ENCODE measurements at places on chromosomes 2 and 18. TPM values are rescaled to one million over a fixed set of nuclear protein-coding genes. Genes with fewer than 3 reads are reported as not detected.

DNA sequence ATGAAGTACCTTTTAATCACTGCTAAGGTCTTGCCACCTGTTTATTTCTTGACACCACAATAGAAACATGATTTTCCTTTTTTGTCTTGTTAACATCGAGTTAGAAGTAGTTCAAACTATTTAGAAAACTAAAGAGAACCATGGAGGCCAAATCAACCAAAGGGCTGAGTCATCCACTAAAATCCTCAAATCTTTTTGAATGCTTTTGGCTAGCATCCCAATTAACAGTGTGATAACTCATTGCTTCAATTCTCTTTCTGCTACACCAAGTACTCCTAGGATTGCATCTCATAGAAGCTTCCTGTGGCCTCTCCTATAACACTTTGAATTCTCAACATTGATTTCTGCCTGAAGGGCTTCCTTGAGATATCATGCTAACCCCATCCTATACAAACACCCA, 159.9 kb upstream of the MMADHC start:
- H3K4me1 ChIP-seq, result no peaks in the 10 kb centered on the region
- no peak overlapping the region for H3K27ac ChIP-seq
- DNase-seq, result no peak
- no peaks in the 10 kb centered on the region for H3K36me3 ChIP-seq
- H3K27me3 ChIP-seq, result no peaks in the 10 kb centered on the region

DNA sequence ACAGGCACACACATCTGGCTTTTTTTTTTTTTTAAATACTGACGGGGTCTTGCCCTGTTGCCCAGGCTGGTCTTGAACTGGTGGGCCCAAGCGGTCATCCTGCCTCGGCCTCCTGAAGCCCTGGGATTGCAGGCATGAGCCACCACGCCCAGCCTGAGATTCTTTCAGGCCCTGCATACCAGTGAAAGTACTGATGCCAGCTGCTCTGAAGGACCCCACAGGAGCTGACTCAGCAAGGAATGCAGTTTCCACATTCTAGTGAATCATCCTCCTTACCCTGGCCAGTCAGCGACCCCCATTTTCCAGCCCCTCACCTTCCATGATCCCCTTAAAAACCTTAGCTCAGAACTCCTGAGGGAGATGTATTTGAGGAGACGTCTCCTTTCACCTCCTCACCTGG, 5.8 kb upstream of the DTYMK start:
- no peak for DNase-seq
- peaks cover 15% of the 10 kb centered on the region for H3K4me1 ChIP-seq

DNA sequence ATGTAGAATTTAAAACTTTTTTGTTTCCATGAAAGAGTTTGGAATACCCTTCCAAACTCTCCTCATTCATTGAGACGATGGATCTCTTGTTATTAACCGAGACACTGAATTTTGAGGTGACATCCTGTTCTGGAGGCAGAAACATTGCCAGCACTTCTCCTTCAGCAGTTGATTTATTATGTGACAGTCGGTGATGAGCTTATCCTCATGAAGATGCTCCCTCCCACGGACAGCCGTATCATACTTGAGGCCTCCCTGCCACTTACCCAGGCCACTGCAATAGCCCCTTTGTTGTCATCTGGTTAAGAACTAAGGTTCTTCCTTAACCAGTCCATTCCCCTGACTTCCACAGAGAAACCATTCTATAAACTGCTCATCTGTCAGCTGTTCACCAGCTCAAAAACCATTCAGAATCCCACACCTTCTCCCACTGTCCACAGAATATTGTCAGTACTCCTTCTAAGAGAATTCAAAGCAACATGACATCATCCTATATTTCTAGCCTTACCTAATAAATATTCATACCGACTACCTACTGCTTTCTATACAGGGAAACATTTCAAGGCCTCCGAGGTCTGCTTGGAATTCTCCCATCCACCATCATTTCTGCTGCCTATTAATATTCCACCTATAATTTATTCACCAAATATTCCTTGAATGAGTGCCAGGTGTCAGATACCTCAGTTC, 139.0 kb upstream of the TRIB2 start:
- H3K4me3 ChIP-seq, result no peak overlapping the region
- H3K27me3 ChIP-seq, result no peaks in the 10 kb centered on the region
- no peaks in the 10 kb centered on the region for H3K4me1 ChIP-seq
- no peak for DNase-seq
- H3K36me3 ChIP-seq, result no peaks in the 10 kb centered on the region
- no peak overlapping the region for H3K27ac ChIP-seq

DNA sequence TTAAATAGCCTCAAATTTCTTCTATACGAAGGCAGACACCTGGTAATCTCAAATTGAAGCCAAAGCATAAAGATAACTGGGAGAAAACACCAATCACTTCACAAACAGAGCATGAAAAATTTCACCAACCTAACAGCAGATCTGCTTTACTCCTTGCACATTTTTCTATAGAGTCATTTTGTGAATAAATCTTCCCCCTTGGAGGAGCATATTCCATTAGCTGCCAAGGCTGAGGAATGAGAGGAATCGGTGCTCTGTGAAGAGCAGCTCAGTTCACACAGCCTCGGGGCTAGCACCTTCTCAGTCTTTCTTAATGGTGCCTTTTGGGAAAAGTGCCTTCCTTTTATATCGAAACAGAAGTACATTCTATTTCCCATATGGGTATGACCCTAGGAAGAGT, 1313.7 kb upstream of the NRXN1 start:
- no peaks in the 10 kb centered on the region for H3K27me3 ChIP-seq
- no peaks in the 10 kb centered on the region for H3K4me1 ChIP-seq
- no peak overlapping the region for H3K27ac ChIP-seq
- DNase-seq, result no peak
- no peak overlapping the region for H3K4me3 ChIP-seq

GRCh38 chr2:152920846-152921245, 202.4 kb downstream of the ARL6IP6 start:
- no peak overlapping the region for H3K27ac ChIP-seq
- H3K4me1 ChIP-seq, result no peaks in the 10 kb centered on the region
- no peaks in the 10 kb centered on the region for H3K27me3 ChIP-seq
- H3K36me3 ChIP-seq, result no peaks in the 10 kb centered on the region
- H3K4me3 ChIP-seq, result no peak overlapping the region
- no peak for DNase-seq

GRCh38 chr2:55395724-55396605, 23.7 kb downstream of the CCDC88A start:
- no peaks in the 10 kb centered on the region for H3K27me3 ChIP-seq
- no peak overlapping the region for H3K4me3 ChIP-seq
- no peak for DNase-seq
- H3K4me1 ChIP-seq, result no peaks in the 10 kb centered on the region

The PEX13 gene
- 71.3 TPM for total RNA-seq

The KHK gene
- 1.3 TPM for total RNA-seq

The NEU2 gene
- total RNA-seq, result not detected

The CYP20A1 gene
- total RNA-seq, result 47.4 TPM
